ENCODE measurements at places on chromosomes 13 and 19.

- DNase-seq = no peak
Observed at GRCh38 chr13:69857183-69857821, 250.3 kb upstream of the ATXN8OS start.

DNA sequence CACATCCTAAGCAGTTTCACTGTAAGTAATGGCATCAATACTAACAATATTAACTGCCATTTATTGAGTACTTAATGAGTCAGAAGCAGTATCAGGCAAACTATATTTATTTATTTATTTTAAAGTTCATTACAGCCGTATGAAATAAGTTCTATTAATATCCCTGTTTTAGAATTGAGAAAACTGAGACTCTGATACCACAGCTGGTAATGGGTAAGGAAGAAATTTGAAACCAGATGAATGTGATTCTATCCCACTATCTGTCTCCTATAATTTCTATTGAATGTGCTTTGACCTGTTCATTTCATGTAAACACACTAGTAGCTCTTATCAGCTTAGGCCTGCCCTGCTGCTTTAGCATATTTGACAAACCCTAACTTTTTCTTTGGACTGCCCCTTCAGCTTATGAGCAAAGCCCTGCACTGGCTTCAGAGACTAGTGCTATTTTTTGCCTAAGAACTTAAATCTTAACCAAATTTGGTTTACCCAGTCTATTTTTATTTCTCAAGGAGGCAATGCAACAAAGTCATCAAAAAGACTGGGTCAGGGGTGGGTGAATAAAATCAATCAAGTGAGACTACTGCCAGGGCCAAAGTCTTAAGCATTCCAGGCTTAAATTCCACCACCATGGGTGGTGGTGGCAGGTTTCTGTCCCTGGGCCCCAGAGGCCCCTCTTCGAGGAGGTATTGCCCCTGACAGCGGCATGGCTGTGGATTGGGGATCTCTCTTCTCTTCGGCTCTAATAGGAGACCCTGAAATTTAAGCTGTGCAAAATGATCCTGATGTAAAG lies 143.4 kb downstream of the DLEU7 start:
- DNase-seq = no peak

DNA sequence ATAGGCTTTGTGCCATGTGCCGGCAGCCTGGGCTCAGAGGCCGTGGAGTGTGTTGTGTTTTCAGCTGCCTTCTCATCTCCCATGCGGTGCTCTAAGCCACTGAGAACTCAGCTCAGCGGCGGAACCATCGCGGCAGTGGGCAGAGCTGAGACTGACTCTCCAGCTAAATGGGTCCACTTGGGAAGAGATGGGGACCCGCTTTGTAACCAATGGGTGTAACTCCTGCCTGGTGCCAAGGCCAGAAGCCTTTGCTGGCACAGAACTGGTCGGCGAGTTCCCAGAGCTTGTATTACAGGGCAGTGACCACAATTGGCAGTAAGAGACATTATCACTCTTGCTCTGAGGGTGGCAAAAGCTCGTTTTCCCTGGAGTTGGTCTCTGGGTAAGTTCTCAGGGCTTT lies 183.0 kb downstream of the STK24 start:
- DNase-seq = no peak

DNA sequence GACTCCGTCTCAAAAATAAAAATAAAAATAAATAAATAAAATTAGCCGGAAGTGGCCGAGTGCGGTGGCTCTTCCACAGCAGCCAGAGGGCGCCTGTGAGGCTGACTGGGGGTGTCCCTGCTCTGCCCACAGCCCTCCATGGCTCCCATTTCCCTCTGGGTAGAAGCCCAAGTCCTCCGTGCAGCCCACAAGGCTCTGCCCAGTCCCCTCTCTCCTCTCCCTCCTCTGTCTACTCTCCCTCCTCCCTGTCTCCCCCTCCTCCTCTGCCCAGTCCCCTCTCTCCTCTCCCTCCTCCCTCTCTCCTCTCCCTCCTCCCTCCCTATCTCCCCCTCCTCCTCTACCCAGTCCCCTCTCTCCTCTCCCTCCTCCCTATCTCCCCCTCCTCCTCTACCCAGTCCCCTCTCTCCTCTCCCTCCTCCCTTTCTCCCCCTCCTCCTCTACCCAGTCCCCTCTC lies 20.4 kb downstream of the MISP start:
- no peak for DNase-seq

- DNase-seq = no peak
Observed at GRCh38 chr13:111506125-111506524, 185.7 kb downstream of the TEX29 start.
